HAP-1 (cell line): ENCODE measurements at places on chromosomes 3 and 15.

- no peak for DNase-seq
These were observed 28.4 kb upstream of the EPHB3 start for GRCh38 chr3:184532940-184533732.

GRCh38 chr3:66655671-66656070, 154.8 kb upstream of the LRIG1 start:
- no peak for DNase-seq

DNA sequence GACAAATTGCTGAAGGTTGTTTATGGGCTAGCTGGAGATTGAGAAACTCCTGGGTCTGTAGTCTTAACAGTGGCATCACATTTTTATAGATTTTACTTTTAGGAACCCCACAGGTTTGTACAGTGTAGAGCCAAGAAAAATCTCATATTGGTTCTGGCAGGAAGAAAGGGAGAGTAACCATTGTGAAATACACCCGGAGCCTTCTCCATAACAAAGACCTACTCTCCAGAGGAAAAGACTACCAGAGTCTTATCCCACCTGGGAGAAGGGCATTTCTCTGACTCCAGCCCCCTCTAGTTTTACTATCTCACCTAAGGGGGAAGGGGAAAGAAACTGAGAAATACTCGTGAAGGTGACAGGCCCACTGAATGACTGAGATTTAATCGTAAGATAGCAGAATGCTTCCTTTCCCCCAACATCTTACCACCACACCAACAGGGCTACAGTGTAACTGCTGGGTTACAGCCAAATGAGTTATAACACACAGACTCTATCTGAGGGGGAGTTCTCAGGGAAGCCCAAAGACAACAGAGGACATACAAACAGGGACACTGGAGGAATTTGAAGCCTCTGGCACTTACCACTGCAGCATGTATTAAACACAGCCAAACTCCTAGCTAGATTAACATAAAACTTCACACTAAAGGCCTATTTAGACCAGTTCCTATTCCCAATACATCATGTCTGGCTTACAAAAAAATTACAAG, 56.1 kb downstream of the SYN2 start:
- DNase-seq = no peak

GRCh38 chr15:66863390-66864085, 161.5 kb downstream of the SMAD6 start:
- no peak for DNase-seq

GRCh38 chr3:15316998-15317435, 15.4 kb downstream of the SH3BP5 start:
- no peak for DNase-seq
